ENCODE measurements at places on chromosomes 7 and 10. TPM values are rescaled to one million over a fixed set of nuclear protein-coding genes. Genes with fewer than 3 reads are reported as not detected.

Gene LRGUK
- total RNA-seq = 0.45 TPM

Gene MBL2
- total RNA-seq = not detected

Gene MAGI2
- 16.6 TPM for total RNA-seq

DNA sequence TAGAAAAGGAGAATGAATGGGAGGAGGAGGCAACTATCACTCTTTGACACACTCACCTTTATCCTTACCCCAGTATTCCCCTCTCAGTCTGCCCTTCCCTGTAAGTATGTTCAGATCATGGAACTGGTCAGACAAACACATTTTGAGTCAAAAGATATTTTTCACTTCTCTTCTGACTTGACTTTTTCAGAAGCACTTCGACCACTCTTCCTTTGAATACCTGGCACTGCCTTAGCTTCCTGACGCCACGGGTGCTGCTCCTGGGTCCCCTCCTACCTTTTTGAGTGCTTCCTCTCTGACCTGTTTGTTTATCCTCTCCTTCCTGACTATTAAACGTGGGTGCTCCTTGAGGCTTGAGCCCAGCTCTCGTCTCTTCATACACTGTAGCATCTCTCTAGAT lies 19.8 kb upstream of the C10orf67 start:
- no peak for DNase-seq

- DNase-seq = peak; percentile 89
These were observed at the start of gene TMEM248 for GRCh38 chr7:66920769-66921395. TSS of gene TMEM248 (plus strand) at chr7:66921225. CDS start at chr7:66941866, 20,641 bp downstream.

DNA sequence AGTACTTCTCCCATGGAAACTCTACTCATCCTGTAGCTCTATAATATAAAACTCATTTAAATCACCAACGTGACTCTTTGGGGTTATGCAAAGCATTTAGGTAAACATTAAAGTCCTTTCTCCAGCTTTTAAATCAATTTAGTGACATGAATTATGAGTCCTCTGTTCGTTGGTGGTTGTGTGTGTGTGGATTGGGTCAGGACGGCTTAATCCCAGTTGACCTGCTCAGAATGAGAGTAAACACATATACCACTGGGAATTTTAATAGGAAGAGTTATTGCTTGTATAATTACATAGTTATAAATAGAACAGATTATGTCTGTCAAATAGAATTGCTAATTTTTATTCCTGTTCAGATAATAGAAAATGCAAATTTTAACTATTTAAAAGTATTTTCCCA lies 30.7 kb upstream of the ADCY1 start:
- DNase-seq = no peak

GRCh38 chr7:120829487-120829886 lies 28.5 kb downstream of the TSPAN12 start:
- no peak for DNase-seq

- DNase-seq = peak; percentile 62
These were observed 18.7 kb upstream of the ITGA8 start for GRCh38 chr10:15738270-15738925.

All from ovary (tissue), 10 donors.